ENCODE measurements at places on chromosomes 2 and 18.

DNA sequence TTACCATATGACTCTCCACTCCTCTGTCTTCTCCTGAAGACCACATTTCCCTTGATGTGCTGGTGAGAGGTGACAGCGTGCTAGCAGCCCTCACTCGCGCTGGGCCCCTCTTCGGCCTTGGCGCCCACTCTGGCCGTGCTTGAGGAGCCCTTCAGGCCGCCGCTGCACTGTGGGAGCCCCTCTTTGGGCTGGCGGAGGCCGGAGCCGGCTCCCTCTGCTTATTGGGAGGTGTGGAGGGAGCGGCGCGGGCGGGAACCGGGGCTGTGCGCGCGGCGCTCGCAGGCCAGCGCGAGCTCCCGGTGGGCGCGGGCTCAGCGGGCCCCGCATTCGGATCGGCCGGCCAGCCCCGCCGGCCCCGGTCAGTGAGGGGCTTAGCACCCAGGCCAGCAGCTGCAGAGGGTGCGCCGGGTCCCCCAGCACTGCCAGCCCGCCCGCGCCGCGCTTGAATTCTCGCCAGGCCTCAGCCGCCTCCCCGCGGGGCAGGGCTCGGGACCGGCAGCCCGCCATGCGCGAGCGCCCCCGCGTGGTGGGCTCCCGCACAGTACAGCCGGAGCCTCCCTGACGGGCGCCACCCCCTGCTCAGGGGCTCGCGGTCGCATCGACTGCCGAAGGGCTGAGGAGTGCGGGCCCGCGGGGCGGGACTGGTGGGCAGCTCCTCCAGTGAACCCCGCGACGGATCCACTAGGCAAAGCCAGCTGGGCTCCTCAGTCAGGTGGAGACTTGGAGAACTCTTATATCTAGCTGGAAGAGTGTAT is 246.6 kb upstream of the REG3G start:
- no peak for DNase-seq

- no peak for DNase-seq
Observed at GRCh38 chr2:64847930-64848329, 141.3 kb upstream of the SLC1A4 start.

GRCh38 chr2:6896930-6897759 is 19.6 kb downstream of the RSAD2 start:
- no peak for DNase-seq

DNA sequence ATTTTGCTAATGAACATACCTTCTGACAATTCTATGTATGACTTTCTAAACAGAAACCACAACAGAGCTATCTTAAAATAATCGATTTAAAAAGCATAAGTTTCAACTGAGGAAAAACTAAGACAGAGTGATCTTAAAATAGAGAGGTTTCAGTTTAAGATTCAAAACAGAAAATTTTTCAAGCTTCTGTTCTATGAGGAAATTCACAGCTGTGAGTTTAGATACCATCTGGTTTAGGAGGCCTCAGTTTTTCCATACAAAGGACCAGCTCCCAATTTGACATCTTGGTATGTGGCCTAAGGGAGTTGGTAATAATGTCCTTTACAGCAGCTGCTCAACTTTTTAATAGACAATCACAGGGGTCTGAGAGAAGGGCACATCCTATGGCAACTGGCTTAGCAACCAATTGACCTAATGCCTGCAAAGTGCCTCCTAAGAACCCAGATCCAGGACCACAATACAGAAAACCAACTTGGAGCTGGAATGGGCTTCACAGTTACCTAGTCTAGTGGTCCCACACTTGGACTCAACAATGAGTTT is 39.7 kb downstream of the MDH1 start:
- no peak for DNase-seq

- no peak for DNase-seq
Observed at GRCh38 chr18:683531-683930, 26.1 kb downstream of the TYMS start.

DNA sequence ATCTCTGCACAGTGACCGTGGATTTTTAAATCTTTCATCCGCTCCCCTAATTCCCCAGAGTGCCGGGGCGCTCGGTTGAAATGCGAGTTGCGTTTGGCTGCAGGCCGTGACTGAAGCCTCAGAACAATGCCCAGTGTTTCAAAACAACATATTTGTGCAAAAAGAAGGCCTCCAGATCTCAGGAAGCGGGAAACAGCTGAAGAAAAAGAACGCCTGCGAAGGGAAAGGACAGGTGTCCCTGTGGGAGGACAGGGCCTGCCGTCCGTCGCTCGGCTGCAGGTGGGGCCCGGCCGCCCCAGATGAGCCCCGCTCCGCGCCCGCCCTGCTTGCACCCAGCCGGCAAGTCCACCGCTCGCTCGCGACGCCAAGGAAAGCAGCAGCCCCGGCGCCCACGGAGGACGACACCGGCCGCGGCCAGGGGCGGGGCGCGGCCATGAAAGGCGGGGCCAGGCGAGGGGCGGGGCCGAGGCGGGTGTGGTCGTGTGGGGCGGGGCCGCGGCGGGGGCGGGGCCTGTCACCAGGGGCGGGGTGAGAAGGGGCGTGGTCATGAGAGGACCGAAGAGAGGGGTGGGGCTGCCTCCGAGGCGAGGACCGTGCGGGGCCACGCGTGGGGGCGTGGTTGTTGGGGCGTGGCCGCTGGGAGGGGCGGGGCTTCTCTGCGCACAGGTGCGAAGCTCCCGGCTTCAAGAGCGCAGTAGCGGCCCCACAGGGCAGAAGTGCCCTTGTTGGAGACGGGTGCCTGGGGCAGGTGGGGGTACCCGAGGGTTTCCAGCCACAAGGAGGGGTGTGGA is 17.6 kb upstream of the BOK start:
- DNase-seq = no peak

GRCh38 chr2:217489145-217489960 is 513.4 kb downstream of the TNS1 start:
- no peak for DNase-seq

GRCh38 chr2:168633895-168634294 is 168.5 kb upstream of the NOSTRIN start:
- DNase-seq = no peak

GRCh38 chr18:28178720-28179119 is 1.8 kb upstream of the CDH2 start:
- no peak for DNase-seq

- no peak for DNase-seq
Observed at GRCh38 chr2:128501006-128501690, 182.5 kb upstream of the HS6ST1 start.

GRCh38 chr2:191899410-191899809 is 52.5 kb upstream of the CAVIN2 start:
- DNase-seq = no peak

DNA sequence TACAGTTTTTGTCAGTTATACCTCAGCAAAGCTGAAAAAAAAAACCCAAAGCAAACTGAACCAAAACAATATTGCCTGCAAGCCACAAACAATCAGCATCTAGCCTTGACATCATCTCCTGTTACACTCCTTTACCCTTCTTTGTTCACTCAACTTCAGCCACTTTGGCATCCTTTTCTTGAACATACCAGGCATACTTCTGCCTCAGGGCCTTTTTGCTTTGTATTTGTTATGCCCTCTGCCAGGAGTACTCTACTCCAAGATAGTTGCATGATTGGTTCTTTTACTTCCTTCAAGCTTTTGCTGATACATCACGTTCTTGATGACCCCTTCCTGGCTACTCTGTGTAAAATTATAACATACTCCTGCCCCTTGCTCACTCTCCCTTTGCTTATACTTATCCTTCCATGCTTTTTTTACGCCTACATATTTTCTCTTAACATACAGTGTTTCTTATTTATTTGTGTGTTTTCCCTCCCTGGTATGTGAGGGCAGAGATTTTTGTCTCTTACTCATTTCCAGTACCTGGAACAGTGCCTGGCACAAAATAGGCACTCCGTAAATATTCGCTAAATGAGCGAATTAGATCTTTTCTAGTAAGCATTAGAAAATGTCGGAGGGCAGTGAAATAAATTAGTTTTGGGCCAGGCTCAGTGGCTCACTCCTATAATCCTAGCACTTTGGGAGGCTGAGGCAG is 12.7 kb downstream of the ABI2 start:
- DNase-seq = no peak

Measured in omental fat pad (tissue), 4 donors.